ENCODE measurements at places on chromosomes 5 and 9. TPM values are rescaled to one million over a fixed set of nuclear protein-coding genes. Genes with fewer than 3 reads are reported as not detected.

The GDNF gene
- 0.74 TPM for total RNA-seq

The PCDHA8 gene
- total RNA-seq = not detected

The CDX1 gene
- total RNA-seq = 0.23 TPM

The WDR38 gene
- not detected for total RNA-seq

The PCDHB9 gene
- total RNA-seq = 1.7 TPM

The FAM221B gene
- total RNA-seq = not detected

The ELOVL7 gene
- total RNA-seq = 0.34 TPM

The HMMR gene
- total RNA-seq = 1.0 TPM

The ADAMTS13 gene
- 2.9 TPM for total RNA-seq

The MTREX gene
- 63.7 TPM for total RNA-seq

The PCDHA11 gene
- not detected for total RNA-seq

The SPINK13 gene
- total RNA-seq = not detected

The FOXD4L6 gene
- not detected for total RNA-seq

- DNase-seq = no peak
Observed at GRCh38 chr5:102718819-102719218, 36.3 kb upstream of the PAM start.

DNA sequence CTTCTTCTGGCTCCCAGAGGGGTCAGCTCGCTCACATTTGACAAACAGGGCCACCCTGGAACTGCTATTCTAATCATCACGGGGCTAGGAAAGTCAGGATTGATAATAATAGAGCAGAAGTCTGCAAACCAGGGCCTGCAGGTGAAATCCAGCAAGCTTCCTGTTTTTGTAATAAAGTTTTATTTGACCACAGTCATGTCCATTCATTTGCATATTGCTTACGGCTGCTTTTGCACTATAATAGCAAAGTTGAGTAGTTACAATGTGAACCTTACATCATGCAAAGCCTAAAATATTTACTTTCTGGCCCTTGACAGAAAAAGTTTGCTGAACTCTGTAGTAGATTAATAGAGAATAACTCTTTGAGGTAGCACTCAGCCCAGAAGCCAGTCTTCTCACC is 63.2 kb upstream of the CTXN3 start:
- no peak for DNase-seq

DNA sequence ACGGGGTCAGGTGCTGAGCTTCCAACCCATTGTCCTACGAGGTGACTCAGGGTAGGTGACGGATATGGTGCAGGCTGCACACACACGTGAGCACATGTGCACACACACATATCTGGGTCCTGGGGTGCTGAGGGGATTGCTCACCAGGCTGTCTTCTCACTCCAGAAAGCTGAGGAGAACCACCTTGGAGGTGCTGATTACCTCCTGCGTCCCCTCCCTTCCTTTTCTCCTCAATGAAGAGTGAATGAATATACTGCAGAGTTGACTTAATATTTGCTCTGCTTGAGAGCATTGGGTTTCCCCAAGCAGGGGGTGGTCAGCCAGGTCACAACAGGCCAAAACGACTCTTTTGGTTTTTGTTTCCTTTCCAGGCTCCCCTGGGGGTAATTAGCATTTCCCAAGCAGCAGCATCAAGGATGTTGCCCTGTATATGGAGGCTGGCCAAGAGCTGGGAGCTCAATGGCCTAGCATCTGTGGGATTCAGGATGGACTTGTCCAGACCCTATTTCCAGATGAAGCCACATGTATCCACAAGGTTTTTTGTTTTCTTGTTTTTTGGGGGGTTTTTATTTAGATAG is 49.7 kb downstream of the PDZD2 start:
- no peak for DNase-seq

DNA sequence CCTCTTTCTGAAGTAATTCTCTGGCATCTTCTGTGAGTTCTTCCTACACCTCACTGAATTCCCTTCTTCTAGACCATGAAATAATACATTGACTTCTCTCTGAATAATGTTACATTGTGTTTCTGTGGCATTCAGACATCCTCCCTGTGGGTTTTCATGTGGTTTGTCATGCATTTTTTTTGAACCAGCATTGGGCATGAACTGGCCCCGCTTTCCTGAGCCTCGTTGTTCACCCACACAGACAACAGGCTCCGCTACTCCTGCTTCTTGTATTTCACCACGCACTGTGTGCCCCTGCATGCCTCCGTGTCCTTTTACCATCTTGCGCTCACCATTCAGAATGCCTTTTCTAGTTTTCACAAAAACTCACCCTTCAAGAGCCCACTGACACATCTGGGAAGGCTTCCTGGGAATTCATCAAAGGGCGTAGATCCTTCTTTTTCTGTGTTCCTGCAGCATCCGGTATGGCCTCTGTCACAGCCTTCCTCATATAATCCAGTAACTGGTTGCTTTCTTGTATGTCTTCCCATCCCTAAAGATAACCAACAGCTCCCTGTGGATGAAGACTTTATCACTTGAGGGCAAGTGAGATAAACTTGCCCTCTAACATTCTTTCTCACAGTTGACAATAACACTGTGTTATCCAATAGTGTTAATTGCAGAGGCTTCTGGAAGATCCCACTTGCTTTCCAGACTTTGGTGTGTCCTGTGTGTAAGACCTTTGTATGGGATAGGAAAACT is 51.5 kb upstream of the ADAMTSL1 start:
- DNase-seq = no peak

GRCh38 chr9:128385496-128386460 is 14.6 kb downstream of the URM1 start:
- no peak for DNase-seq

DNA sequence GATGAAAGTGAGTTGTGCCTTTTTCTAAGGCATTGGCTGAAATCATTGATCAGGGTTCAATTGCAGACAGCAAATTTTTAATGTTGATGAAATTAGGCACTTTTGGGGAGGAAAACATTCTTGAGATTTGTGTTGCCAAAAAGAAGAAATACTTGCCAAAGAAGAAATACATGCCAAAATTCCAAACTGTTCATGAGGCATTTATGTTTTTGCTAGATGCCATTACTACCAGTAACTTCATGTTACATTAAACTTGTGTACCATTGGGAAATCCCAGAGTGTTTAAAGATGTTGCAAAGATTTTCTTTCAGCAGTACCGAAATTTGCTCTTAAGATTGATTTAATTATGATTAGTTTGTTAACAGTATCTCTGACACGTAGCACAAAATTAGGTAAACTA is 7.0 kb downstream of the XRCC4 start:
- no peak for DNase-seq

DNA sequence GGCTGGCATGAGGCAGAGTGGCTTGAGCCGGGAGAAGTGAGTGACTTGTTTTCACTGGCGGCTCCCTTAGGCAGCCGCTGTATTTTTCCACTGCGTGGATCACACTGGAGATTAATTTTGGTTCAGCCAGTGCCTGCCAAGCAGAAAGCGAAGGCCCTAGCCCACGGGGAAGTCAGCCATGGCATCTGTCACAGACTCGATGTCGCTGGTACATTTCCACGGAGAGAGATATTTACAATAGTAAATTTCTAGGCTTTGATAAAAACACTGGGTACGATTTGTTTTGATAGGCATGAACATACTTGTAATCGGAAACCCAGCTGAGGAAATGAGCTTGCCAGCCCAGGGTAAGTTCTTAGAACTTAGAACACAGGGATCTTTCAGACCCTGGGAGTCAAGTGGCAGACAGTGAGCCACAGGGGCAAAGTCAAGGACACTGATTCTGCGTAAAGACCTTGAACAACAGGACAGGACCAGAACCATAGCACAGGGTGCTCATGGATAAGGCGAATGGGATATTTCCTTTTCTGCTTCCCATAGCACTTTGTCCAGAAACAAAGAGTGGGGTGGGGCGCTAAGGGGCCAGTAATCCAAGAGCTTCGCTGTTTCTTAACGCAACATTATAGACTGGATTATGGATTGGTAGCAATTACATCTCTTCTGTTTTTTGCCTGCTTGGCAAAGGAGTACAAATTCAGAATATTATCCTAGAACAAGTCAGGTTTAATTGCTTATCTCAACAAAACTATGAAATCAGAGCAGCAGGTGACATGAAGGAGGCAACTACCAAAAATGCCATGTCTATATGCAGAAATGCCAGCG is 4.5 kb downstream of the DUSP1 start:
- peak; percentile 94 for DNase-seq

- DNase-seq = no peak
Observed at GRCh38 chr9:88321764-88322163, 66.5 kb upstream of the SPIN1 start.

DNA sequence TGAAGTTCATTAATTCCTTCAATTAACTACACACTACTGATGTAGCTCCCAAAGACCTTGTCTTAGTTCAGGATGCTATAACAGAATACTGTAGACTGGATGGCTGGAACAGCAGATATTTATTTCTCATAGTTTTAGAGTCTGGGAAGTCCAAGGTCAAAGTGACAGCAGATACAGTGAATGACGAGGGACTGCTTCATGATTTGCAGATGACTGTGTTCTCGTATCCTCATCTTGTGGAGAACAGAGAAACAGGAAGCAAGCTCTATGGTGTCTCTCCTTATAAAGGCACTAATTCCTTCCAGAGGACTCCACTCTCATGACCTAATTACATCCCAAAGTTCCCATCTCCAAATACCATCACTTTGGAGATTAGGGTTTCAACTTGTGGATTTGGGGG is 65.6 kb upstream of the MAP1B start:
- no peak for DNase-seq

- DNase-seq = no peak
Observed at GRCh38 chr5:45697201-45697600, 1.0 kb upstream of the HCN1 start.

- DNase-seq = peak; percentile 67
Observed at GRCh38 chr5:61817472-61818326, 485.6 kb downstream of the ZSWIM6 start.

- peak; percentile 61 for DNase-seq
Observed at GRCh38 chr5:139141446-139142204, 56.5 kb downstream of the SIL1 start.

DNA sequence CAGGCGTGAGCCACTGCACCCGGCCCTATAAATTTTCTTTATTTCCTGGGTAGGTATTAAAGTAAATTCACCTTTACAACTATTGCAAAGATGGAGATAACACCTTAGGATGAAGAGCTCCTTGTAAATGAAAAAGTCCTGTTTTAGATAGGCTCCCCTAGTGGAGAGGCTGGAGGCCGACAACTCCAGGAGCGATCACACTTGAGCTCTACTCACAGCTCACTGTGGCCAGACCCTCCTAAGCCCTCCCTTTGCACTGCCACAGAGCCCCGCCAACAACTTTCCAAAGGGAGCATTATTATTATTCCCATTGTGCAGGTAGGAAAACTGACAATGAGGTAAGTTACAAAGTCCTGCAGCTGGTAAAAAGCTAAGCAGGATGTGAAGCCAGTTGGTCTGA is 139.1 kb upstream of the ERCC6L2 start:
- DNase-seq = no peak

GRCh38 chr5:158943057-158943456 is 156.7 kb downstream of the EBF1 start:
- peak; percentile 56 for DNase-seq

GRCh38 chr9:32508728-32509127 is 17.3 kb downstream of the RIGI start:
- no peak for DNase-seq

- no peak for DNase-seq
Observed at GRCh38 chr5:173217626-173218397, 17.2 kb downstream of the NKX2-5 start.

GRCh38 chr5:37975531-37975930 is 135.7 kb upstream of the GDNF start:
- DNase-seq = no peak

- no peak for DNase-seq
Observed at GRCh38 chr9:133035669-133036068, 4.9 kb downstream of the GTF3C5 start.

GRCh38 chr5:73637565-73637964 is 11.6 kb downstream of the ARHGEF28 start:
- no peak for DNase-seq

DNA sequence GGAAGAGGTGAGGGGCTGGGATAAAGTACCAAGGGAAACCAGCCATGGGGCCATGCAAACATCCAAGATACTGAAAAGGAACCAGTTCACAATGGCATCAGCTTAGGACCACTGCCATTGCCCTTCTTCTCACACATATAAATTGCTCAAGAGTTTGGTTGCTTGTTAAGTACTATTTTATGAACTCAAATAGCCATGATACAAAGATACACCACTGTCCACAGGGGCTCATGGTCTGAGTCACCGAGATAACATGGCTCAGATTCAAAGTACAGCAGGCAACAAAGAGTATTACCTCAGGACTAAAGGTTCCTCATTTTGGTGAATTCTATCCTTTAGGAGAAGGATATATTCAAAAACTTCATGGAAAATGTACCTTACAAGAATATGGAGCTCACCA is 55.6 kb downstream of the FANCC start:
- DNase-seq = no peak

DNA sequence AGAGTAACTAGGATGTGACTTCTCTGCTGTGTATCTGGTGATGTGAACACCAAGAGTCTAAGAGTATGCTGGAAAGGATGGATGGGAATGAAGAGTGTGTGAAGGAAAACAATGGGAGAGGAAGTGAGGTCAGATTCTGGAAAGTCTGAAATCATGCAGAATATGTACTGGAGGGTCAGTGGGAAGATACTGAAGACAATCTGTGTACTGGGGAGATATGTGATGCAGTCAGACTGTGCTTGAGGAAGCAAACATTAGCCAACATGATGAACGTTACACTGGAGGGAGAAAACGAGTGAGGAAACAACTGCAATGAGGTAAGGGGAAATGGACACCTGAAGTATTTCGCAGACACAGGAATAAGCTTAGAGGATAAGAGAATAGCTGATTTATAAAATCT is 105.7 kb downstream of the NR3C1 start:
- DNase-seq = no peak

Data from right cardiac atrium (tissue), 5 donors.